Right atrium auricular region (tissue), 2 donors: ENCODE measurements at places on chromosomes 3 and 15.

GRCh38 chr3:12187448-12188327, 29.0 kb upstream of the TIMP4 start:
- DNase-seq, result no peak

GRCh38 chr3:15384510-15385237, 42.7 kb downstream of the METTL6 start:
- DNase-seq, result no peak

DNA sequence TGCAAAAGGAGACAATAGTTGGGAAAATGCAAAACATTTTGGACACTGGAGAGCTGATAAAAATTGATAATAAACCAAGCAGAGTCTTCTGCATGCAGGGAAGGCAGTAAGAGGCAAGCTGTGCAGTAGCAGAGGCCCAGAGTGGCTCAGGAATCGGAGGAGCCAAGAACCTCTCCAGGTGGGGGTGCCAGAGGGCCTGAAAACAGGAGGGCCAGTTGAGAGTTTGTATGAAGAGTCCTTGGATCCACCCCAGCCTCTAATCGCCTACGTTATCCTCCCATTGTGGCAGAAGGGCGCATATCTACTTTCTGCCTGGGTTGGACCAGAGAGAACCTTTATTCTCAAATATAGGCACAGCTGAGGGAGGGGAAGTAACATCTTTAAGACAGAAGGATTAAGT, 48.9 kb upstream of the RBP1 start:
- no peak for DNase-seq

- no peak for DNase-seq
These were observed 45.1 kb downstream of the TNIK start for GRCh38 chr3:171415070-171415469.

DNA sequence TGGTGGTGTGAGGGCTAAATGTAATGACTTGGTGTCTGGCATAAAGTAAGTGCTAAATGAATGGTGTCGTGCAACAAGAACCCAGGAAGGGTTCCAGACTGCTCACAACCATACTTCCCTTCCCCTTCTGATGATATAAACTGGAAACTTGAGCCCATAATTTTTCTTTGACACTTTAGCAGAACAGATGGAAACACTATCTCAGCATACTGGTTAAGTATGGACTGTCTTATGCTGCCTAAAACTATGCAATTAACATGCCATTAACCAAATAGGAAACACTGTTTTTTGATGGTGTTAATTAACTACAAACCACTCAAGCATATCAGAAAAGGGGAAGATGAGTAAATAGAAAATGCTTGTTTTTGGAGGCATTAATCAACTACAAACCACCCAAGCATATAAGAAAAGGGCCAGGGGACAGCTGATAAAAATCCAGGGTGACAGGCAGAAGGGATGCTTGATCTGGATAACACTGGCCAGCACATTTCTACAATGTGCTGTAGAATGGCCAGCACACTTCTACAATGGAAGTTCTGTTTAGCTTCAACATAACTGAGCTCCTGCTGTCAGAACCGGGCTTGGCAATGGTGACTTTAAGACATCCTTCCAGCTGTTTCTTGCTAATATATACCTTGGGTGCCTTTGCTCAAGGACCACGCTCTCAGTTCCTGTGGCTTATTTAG, 85.5 kb upstream of the FAM3D start:
- no peak for DNase-seq

DNA sequence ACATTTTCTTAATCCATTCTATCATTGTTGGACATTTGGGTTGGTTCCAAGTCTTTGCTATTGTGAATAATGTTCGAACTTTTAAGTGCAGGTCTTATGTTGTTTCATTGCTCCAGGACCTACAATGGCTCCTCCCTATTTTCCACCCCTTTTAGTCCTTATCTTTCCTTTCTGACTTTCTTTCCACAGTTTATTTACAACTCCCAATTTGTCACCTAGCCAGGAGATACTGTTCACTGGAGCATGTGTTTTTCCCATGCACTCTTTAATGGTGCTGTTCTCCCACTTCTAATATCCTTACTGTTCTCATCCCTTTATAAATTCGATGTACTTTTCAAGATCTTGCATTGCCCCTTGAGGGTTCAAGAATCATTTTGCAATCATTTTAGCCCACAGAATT, 290.0 kb downstream of the WDR72 start:
- DNase-seq, result no peak

GRCh38 chr3:12974819-12975218, 98.4 kb downstream of the IQSEC1 start:
- no peak for DNase-seq

DNA sequence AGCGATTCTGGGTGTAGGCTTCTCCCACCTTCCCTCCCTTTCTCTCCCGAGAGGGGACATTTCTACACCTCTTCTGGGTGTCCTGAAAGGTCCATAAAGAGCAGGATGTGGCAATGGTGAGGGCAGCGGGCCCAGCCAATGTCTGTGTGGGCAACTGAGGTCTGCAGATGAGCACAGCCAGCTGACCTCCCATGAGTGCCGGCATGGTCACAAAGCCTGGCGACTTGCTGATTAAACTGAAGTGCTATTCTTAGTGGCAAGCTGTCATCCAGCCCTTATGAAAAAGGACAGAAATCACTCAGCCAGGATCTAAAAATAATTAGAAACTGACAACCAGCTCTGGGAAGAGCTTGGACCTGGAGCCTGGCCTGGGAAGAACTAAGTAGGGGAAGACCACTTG, 124.3 kb upstream of the RGMA start:
- DNase-seq, result no peak

DNA sequence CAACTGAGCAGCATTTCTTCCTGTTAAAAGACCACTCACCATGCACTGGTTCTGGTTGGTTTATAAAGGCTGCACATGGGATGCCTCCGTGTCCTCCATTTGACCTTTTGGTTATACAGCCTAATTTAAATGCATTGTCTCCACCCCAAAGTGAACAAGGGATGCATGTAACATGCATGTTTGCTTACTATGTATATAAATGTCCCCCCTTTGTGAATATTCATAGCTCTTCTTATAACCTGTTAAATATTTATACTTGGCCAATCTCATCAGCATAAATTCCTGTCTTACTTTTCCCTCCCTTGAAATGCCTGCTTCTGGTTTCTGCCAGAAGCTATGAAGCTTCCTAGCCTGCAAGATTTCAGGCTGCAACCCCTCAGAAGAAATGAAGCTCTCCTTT, 27.4 kb downstream of the TARS3 start:
- no peak for DNase-seq

GRCh38 chr3:135869439-135870105, 96.0 kb upstream of the PPP2R3A start:
- DNase-seq, result no peak

GRCh38 chr3:46971742-46972141, 4.8 kb downstream of the CCDC12 start:
- DNase-seq, result no peak
